ENCODE measurements at places on chromosomes 11 and 22.

DNA sequence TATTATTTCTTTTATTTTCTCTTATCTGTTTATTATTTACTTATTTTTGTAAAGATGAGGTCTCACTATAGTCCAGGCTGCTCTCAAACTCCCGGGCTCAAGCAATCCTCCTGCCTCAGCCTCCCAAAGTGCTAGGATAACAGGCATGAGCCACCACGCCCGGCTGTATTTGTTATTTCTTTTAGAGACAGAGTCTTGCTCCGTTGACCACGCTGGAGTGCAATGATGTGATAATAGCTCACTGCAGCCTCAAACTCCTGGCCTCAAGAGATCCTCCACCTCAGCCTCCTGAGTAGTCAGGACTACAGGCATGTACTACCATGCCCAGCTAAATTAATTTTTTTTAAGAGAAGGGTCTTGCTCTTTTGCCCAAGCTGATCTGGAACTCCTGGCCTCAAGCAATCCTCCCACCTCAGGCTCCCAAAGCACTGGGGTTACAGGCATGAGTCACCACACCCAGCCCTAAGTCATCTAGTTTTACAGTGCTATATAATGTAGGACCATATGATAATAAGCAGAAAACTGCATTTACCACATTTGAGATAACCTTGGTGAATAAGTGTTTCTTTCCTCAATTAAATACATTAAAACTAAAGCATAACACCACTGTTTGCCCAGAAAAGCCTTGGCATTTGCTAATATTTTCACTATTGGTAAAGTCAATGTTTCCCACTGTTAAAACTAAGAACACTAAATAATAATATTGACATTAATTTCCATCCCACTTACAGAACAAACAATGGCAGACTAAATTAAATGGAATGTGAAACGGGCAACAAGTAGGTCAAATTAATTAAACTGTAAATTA, 127.5 kb downstream of the SIK3 start:
- no peak for DNase-seq

- DNase-seq: no peak
Measured at GRCh38 chr11:31803813-31804311, 7.3 kb downstream of the PAX6 start.

DNA sequence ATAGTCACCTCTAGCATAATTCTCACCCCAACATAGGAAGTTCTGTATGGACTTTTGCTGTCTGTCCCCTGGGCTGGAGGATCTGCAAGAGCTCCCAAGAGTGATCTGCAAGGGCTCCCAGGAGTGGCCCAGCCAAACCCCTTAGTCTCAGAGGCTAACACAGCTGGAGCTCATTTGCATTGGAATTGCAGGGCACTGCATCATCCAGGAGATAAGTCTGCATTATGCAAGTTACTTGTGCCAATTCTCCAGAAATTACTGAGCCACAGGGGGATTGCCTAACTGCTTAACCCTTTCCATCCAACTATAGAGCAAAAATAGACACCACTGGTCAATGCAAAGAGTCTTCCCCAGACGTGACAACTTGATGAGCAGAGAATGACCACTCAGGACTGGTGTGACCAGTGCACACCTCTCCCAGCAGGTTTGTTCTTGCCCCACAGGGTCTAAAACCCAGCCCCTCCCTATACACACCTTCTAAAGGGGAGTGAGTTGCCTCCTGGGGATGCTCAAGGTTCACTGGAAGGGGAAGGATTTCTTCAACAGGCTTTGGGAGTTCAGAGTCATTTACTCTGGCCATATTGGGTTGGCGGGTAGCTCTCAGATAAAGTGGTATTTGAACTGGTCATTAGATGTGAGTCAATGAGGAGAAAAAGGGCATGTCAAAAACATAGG, 38.4 kb downstream of the POU2AF3 start:
- no peak for DNase-seq

GRCh38 chr11:72954860-72955259, 140.6 kb downstream of the ATG16L2 start:
- DNase-seq: no peak

DNA sequence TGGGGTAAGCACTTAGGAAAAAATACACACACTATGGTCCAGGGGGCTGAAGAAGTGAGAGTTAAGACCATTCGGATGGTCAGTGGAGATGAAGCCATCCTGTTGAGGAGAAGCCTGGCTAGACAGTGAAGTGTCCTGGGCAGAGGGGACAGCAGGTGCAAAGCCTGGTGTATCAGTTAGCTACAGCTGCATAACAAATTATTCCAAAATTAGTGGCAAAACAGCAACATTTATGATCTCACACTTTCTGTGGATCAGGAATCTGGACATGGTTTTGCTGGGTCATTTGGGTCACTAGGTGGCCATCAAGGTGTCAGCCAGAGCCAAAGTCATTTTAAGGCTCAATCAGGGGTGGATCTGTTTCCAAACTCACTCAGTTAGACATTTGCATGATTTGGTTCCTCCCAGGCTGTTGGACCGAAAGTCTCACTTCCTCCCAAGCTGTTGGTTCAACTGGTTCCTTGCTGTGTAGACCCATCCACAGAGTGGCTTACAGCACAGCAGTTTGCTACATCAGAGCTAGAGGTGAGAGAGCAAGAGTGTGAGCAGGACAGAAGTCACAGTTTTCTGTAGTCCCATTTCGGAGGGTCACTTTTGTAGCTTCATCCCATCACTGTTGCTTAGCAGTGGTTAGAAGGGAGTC, 80.1 kb upstream of the ALX4 start:
- no peak for DNase-seq

Measured in CD4-positive, alpha-beta T cell treated with Interleukin-15 for 1 hour (primary cell).